ENCODE measurements at places on chromosomes 5 and 9.

DNA sequence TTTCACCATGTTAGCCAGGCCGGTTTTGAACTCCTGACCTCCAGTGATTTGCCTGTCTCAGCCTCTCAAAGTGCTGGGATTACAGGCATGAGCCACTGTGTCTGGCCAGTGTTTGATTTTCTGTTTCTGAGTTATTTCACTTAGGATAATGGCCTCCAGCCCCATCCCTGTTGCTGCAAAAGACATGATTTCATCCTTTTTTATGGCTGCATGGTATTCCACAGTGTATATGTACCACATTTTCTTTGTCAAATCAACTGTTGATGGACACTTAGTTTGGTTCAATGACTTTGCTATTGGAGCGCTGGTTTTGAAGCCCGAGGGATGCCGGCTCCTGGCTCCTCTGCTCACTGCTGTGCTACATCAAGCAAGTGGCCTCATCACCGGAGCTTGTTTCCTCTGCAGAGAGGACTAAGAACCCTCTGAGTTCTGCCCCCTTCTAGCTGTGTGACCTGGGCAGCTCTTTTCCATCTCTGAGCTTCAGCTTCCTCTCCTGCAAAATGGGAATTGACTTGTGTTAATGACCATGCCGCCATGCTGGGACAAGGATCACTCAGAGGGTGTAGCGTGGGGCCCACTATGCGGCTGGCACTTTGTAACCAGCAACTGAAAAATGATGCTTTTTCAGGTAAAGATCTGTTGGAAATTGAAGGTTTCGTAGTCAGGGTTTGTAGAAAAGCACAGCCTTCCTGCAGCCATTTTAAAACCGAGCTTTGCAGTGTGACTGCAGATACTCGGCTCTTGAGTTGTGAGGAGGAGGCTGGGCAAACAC lies 4.6 kb upstream of the NEURL1B start:
- peak; percentile 48 for DNase-seq

DNA sequence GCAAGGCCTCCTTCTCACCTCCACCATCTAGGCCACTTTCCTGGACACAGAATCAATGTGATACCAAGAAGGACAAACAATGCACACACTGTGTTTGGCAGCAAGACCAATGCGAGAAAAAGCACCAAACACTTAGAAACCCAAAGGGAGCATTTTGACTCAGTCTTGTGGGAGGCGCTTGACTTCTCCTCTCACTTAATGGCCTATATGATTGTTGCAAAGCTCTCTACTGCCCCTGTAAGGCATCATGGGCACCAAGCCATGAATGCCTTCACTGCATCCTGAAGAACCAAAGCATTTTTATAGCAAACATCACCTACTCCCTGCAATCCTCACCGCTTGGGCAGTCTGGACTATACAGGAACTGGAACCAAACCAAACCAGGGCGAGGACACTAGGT lies 57.5 kb downstream of the CDH6 start:
- no peak for DNase-seq

GRCh38 chr9:37927132-37927531 lies 23.2 kb upstream of the SLC25A51 start:
- no peak for DNase-seq

DNA sequence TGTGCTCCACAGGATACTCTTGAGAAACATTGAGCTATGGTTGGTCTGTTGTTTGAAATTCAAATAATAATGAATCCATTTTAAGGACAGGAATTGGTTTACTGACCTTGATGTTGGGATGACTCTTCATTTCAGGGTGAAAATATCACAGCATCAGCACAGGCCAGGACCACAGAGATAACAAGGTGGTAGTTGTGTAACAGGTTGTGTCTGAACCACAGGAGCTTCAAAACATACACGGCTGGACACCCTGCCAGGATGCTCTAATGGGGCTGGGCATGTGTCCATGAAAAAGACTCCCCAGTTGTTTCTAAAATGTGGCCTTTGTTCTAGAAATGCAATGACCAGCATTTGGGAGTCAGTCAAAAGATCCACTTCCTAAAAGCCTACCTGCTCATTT lies 69.8 kb downstream of the ACO1 start:
- DNase-seq: no peak

- DNase-seq: no peak
These were observed 63.7 kb downstream of the HABP4 start for GRCh38 chr9:96513622-96514021.

- no peak for DNase-seq
These were observed 848.0 kb downstream of the PTPRD start for GRCh38 chr9:9764821-9765220.

GRCh38 chr9:92947268-92948037 lies at the start of gene FGD3:
Gene FGD3, plus strand, starts transcription at chr9:92947523. Its CDS starts 28,734 bp downstream, at chr9:92976257.
- no peak for DNase-seq

- no peak for DNase-seq
These were observed 158.7 kb upstream of the IER5L start for GRCh38 chr9:129336601-129337331.

DNA sequence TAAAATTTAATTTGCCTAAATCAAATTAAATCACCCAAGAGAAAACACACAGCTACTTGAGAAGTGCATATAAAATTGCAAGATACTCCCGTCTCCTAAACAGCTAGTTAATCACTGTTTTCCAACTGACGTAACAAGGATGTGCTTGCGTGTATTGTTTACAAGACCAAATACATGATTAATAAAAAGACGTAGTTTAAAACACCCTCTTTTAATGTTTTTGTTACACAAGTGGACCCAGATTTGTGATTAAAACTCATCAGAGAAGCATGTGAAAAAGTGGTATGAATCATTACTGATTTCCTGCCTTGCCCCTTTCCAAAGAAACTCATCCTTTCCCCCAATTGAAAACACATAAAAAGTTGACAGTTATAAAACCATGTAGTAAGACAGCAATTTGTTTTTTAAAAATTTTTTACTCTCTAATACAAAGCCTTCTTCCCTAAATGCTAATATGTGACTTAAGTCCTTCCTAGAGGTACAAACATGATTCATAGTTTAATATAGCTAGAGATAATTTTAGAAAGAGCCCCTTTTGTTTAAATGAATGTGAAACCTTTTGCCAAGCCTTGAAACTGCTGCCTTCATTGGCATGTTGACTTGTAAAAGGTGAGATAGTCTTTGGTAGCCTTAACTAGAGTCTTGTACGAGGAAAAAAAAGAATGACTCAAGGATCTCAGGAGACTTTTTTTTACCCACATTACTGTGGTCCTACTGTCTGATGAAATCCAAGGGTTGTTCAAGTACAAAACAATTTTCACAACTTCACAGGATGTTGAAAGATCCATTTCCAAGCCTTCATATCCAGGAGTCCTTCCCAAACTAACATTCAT lies 61.4 kb upstream of the FST start:
- no peak for DNase-seq

DNA sequence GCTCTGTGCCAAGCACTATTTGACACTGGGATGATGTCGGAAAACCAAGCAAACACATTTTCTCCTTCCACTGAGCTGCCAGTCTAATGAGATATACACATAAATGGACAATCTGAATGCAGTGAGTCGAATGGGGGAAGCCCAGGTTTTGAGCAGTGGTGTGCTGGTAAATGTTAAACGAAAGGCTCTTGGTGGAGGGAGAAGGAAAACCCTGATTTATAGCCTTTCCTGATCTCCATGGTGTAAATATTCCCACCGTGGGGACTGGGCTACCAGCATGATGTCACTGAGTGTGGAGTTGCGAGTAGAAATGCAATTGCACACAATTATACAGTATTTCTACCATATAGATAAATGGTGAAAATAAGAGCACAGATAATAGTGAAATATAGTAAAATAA lies 5.0 kb upstream of the GSN start:
- no peak for DNase-seq

- no peak for DNase-seq
These were observed 53.2 kb upstream of the ISOC1 start for GRCh38 chr5:129041196-129041881.

DNA sequence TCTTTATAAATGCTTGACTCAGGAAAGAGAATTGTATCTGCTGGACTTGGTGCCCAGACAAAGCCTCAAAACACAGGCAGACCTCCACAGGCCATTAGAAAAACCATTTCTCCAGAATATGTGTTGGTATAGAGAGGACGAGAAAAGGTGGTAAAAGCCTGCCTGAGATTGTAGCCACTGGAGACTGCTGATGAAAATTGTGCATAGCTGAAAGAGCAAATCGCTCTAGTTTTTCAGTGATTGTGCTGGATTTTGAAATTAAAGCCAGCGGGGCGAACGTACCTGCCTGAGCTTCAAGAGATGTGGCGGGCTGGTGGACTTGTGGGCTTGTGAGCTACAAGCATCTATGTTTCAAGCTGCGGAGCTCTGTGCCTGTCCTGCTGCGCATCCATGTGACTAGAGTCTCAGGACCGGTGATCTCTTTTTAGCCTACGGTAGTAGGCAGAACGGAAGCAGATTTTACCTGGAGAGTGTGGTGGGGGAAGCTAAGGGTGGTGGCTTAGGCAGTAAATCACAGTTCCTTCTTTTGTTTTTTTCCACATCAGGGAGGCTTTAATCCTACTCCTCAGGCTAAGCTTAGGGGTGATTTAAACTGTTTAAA lies 193.6 kb downstream of the SREK1 start:
- DNase-seq: no peak

DNA sequence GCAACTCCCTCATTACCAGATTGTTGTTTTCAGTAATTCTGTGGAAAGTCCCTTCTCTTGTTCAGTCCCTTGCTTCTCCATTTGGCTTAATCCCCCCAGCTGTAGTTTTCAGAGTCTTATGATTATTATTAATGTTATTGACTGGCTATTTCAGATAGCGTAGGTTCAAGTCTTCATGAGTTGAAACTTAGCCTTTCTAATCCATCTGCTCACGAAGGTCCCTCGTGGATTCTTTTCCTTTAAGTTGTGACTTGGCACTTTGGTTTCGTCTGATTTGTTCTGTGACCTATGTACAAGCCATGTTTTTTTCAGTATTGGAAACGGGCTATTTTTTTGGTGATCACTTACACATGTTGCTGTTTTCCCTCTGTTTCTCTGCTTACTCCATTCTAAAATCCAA lies 260.3 kb downstream of the TMEM167A start:
- no peak for DNase-seq

- DNase-seq: no peak
These were observed 174.7 kb downstream of the PPP2R2B start for GRCh38 chr5:146703899-146704298.

DNA sequence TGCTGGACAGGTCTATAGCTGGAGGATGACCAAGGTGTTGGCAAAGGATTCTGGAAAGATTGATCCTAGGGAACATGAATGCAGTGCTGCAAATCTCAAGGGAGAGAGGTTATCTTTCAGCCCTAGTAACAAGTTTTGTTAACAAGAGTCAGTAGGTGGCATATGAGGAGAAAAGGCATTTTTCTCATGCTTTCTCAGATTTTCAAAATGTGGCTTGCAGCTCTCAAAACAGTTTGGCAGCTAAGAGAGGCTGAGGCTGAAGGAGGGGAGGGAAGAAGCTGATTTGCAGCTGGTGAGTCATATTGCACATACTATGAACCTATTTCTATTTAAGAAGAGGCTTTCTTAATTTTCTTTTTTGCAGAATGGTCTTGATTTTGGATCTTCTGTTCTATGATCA lies 64.3 kb upstream of the PCA3 start:
- no peak for DNase-seq

- no peak for DNase-seq
These were observed 5.2 kb downstream of the SURF4 start for GRCh38 chr9:133370685-133371084.

DNA sequence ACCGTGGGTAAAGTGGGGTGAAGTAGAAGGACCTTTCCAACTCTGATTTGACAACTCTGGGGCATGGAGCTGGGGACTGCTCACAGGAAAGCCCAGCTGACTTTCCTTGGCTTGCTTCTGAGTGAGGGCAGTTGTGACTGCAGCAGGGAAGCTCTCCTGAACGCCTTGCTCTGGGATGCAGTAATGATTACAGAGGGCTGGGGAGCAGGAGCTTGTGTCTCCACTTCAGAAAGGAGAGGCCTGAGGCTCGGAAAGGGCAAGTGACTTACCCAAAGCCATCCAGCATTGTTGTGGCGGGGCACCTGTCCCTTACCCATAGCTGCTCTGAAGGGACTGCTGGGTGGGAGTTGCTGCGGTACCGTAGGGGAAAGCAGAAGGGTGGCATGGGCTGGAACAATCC lies 41.2 kb downstream of the GSN start:
- peak; percentile 23 for DNase-seq

GRCh38 chr5:16518606-16519005 lies 53.0 kb upstream of the ZNF622 start:
- no peak for DNase-seq

DNA sequence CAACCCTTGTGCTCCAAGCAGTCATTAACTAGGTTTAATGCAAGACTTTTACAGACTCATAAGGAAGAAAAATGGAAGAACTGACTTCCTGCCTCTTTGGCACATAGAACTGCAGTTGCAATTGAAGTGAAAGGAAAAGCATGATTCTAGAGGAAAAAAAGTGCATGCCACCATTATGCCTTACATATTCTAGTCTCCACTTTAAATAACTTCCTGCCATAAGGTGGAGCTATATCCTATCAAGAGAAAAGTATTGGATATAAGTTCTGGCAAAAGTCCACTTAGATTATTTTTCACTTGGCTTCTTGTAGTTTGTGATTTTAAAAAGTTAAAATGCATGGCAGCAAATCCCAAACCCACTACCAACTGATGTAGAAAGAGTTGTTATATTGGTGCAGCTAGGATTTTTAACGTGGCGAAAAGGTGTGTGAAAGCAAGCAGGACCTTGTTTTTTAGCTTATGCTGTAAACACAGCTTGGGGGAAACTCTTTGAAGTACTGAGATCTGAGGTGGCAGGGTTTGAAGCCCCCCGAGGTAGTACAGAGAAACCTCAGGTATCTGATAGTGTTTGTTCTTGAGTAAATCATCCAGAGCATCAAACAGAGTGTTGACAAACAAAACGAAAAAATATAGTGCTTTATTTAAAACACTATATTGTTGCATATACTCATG lies 117.9 kb downstream of the ANXA1 start:
- DNase-seq: no peak

- DNase-seq: no peak
These were observed 1.4 kb downstream of the PCDHGC5 start for GRCh38 chr5:141490271-141490670.

Data from RWPE2 (cell line).